AML-193 (cell line): ENCODE measurements at places on chromosomes 7 and 10.

- no peak for DNase-seq
Observed at GRCh38 chr7:73565675-73566340, 8.3 kb upstream of the BCL7B start.

GRCh38 chr7:90777041-90777440, 180.9 kb downstream of the CDK14 start:
- DNase-seq = no peak

- DNase-seq = no peak
Observed at GRCh38 chr7:27771111-27771510, 31.1 kb downstream of the TAX1BP1 start.

- DNase-seq = no peak
Observed at GRCh38 chr7:28407651-28408050, 4.7 kb upstream of the CREB5 start.

DNA sequence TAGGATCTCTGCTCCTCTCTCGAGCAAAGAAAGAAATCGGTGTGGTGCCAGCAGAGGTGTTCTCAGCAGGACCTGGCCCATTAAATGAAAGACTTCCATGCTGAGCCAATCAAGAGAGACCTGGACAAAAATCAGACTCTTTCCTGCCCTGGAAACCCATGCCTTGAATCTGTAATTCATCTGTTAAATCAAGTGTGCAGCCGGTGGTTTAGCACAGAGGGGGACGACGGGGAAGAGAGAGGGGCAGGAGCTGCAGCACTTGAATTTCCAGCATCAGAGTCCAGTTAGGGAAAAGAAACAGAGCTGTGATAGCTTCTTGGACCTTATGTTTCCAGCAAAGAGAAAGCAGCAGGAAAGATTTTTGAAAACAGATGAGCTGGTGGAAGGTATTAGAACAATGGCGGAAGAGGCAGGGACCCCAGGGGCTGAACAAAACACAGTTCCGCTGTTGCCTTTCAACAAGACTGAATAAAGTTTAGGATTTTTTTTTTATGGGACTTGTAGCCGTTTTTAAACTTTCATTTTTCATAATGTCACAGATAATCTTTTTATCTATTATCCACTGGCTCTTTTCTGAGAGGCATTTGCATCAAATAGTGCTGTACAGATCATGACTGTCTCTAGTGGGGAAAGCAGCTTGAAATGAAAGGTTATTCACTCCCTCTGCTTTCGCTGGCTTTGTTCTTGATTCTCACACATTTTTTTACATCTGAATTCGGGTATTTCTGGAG, 543.6 kb upstream of the GALNT17 start:
- DNase-seq = no peak

GRCh38 chr7:65731562-65732035, 141.3 kb upstream of the VKORC1L1 start:
- no peak for DNase-seq

- no peak for DNase-seq
Observed at GRCh38 chr7:43619213-43620012, 36.5 kb downstream of the STK17A start.

GRCh38 chr7:40525764-40526163, 391.0 kb downstream of the SUGCT start:
- no peak for DNase-seq

GRCh38 chr10:113027574-113028455, 77.8 kb downstream of the TCF7L2 start:
- peak; percentile 5 for DNase-seq

GRCh38 chr7:12888717-12889116, 201.3 kb downstream of the ARL4A start:
- no peak for DNase-seq

GRCh38 chr7:70487428-70487827, 644.5 kb upstream of the GALNT17 start:
- no peak for DNase-seq

GRCh38 chr7:74262639-74263398, 8.6 kb upstream of the RFC2 start:
- DNase-seq = no peak

DNA sequence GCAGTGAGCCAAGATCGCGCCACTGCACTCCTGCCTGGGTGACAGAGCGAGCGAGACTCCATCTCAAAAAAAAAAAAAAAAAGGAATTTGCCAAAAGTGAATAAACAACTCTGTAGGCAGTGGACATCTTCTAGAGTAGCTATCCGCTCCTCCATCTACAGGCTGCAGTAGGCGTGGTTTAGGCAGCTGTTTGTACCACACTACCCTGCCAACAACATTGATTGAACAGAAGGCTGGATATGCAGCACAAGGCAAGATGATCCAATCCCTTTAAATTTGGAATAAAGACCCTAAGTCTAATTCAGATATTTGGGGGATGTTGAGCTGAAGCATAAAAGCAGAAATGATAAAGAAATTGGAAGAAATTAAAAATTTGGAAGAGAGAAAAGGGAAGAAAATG, 141.6 kb downstream of the TES start:
- no peak for DNase-seq

DNA sequence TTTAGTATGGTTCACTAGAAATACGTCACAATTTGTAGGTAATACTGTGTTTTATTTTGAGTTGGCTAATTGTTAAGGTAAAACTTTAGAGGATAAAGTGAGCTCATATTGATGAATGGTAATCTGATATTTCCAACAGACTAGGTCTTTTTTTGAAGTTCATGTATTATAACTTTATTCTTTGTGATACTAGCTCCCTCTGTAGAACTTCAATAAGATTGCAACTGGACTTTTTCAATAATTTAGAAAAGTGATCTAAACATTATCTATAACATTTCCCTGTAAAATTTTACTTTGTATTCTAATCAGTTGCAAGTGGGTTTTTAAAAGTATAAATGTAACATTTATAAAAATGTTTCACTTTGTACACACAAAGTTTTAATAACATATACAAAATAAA, 83.5 kb downstream of the ADK start:
- DNase-seq = peak; percentile 18
